CD4-positive, alpha-beta T cell treated with Interleukin-15 for 1 hour (primary cell): ENCODE measurements at places on chromosomes 1 and 21.

DNA sequence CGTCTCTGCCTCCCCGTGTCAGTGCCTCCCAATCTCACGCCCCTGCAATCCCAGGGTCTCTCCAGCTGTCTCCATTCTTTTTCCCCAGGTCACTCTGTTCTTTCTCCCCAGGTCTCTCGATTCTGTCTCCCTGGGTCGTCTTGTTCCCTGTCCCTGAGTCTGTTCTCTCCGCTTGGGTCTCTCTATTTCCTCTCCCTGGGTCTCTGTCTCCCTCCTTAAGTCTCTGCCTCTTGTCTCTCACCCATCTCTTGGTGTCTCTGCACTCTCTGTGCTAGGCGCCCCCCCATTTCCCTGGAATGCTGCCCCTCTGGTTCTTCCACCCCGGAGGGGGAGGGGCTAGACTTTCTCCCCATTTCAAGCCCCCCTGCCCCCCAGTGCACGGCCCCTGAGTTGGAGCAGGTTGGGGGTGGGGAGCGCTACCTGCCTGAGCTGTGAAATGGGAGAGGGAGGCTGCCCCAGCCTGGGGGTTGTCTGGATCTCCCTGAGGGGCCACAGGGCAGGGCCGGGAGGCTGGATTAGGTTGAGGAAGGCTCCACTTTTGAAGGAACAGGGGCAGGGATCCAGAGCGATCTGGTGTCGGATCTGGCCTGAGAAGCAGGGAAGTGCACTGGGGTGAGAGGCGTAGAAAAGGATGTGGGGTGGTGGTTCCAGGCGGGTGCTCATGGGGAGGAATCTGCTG lies 1.4 kb downstream of the PTPRF start:
- DNase-seq = no peak

DNA sequence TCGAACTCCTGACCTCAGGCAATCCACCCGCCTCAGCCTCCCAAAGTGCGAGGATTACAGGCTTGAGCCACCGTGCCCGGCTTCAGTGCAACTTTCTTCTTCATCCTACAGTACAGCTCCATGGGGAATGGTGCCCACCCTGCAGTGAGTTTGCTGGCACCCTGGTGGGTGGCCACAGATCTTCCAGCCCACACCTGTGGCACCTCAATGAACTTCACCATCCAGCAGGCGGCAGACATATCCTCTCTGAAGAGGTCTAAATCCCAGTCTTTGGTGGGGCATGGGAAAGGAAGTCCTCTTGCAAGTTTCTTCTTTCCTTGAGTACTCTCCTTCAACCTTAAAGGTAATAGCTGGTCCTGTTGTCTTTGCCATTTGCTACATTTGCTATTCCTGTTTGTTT lies 18.1 kb upstream of the ZBTB8A start:
- no peak for DNase-seq

DNA sequence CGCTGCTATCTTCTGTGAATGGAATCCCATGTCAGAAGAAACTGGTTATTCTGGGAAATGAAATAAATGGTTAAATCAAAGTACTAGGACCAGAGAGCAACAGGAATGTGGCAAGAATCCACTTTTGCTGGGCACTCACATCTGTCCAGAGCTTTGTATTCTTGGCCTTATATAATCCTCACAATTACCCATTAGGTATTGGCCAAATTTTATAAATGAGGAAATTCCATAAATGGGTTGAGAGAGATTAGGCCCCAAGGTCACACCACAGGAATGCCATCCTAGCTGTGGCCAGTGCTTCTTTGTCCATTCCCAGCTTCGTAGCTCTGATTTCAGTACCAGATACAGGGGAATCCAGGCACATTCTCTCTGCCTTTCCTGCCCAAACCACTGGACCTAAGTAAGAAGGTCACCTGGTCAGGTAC lies 76.1 kb upstream of the HOOK1 start:
- no peak for DNase-seq

DNA sequence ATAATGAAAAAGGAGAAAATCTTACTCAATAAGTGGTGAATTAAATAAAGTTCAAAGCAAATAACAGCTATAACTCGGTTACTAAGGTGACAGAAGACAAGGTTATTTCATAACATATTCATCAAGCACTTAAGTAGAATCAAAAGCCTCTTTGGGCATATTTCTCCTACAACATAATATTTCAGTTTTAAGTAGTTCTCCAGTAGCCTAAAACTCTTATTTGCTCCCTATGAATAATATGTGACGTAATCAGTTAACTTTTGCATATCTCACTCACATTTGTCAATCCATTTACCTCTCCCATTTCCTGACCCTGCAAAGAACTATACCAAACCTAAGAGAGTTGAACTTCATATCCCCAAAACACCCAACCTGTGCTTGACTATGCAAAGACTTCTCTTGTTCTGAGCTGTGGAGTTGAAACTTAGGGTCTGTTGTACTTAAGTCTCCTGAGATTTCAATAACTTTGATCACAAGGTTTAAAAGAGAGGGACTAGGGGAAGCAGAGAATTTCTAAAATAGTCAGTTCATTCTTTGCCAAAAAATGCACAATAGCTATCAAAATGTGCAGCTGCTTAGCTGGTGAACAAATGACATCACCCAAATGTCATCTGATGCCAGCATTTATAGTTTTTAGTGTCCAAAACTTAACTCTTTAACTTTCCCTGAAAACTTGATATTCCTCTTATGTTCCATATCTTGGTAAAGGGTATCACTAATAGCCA lies 37.2 kb downstream of the TTLL7 start:
- DNase-seq = no peak

GRCh38 chr1:156859523-156860112 lies 701 bp upstream of the INSRR start:
- DNase-seq = no peak

GRCh38 chr1:10530281-10530740 lies 55.6 kb downstream of the PEX14 start:
- no peak for DNase-seq

DNA sequence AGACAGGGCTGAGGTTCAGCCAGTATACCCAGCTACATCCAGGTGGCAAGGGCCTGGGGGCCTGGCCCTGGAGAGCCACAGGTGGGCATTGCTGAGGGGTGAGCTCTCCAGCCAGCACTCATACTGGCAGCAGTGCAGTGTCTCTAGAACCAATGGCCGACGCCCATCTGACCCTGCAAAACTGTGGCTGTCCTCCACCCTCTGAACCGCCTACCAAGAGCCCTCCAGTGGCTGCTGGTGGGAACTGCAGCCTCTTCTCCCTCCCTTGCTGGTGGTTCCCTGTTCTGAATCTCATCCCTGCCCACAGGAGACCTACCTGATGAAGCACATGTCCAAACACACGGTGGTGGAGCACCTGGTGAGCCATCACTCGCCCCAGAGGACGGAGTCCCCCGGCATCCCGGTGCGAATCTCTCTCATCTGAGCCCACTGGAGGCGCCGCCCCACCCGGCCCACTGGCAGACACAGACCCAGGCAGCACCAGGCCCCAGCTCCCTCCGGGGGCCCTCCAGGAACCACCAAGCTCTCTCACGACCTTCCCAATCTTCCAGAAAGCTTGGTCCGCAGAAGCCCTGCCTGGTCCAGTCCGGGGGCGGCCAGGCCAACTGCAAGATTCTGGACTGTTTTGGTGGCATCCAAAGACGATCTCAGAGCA lies 22.1 kb downstream of the A3GALT2 start:
- DNase-seq = peak; percentile 54

DNA sequence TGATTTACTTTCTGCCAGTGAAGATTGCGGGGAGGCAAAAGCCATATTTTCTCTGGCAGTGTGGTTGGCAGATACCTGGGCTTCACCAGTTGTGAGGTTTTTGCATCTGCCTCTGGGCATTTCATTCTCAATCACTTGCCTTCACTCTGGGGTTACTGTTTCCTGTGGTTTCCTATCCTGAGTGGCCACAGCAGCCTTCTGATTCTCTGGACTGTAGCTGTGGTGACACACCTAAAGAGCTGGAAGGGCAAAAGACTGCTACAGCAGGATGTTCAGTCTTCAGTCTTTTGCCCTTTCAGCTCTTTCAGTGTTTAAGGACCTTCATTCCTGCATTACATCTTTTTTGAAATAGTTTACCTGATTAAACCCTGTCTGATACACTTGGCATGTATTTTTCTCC lies 50.5 kb upstream of the GPR52 start:
- no peak for DNase-seq

- DNase-seq = no peak
Measured at GRCh38 chr1:182376936-182377574, 14.5 kb downstream of the GLUL start.

DNA sequence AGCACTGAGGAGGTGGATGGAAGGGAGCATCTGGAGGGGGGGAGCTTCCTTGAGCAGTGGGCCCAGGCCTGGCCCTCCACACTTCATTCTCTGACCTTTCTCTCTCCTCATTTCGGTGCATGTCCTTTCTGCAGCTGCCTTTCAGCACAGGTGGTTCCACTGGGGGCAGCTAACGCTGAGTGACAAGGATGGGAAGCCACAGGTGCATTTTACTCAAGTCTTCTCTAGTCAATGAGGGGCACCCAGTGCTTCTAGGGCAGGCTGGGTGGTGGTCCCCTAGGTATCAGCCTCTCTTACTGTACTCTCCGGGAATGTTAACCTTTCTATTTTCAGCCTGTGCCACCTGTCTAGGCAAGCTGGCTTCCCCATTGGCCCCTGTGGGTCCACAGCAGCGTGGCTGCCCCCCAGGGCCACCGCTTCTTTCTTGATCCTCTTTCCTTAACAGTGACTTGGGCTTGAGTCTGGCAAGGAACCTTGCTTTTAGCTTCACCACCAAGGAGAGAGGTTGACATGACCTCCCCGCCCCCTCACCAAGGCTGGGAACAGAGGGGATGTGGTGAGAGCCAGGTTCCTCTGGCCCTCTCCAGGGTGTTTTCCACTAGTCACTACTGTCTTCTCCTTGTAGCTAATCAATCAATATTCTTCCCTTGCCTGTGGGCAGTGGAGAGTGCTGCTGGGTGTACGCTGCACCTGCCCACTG lies 43.2 kb downstream of the YARS1 start:
- DNase-seq = no peak

- DNase-seq = no peak
Measured at GRCh38 chr1:39361446-39361845, 130.0 kb upstream of the BMP8A start.

DNA sequence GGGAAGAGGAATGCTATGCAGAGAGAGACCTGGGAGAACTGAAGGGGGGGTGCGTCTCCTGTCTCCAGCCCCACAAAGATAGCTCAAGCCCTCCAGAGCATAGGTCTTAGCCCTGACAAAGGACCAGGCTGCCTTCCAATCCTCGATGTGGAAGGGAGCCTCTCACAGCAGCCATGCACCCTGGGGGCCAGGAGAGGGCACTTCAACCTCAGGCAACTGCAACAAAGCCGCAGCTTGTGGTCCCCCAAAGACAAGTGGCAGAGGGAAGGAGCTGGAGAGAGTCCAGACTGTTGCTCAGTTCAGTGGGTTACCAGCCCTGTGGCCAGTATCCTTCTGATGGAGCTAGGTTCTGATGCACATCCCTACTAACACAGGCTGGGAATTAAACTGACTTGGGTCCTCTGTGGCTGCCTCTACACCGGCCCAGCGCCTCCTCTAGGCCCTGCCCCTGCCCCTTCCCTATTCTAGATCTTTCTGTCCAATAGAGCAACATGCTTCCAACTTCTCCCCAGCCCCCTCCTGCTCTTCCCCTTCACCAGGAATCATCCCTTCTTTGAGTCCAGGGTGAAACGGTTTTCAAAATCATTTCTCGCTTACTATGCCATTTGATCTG lies 100.7 kb upstream of the SPATA6 start:
- DNase-seq = no peak

DNA sequence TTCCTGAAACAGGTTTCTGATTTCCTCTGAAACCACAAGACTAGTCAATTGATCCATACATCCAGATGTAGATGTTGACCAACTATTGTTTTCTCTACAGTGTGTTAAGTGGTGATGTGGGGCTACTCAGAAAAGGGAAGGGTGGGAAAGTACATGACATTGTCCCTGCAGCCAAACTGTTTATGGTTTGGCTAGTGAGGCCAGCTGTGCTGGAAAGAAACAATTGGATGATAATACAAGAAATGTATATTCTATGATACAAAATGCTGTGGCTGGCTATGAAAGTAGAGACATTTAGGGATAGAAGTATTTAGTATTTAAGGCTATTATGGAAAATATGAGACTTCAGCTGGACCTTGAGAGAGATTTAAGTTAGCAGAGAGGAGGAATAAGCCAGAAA lies 244.5 kb downstream of the ADGRL2 start:
- no peak for DNase-seq

GRCh38 chr1:78667939-78668338 lies 18.3 kb downstream of the IFI44 start:
- no peak for DNase-seq

DNA sequence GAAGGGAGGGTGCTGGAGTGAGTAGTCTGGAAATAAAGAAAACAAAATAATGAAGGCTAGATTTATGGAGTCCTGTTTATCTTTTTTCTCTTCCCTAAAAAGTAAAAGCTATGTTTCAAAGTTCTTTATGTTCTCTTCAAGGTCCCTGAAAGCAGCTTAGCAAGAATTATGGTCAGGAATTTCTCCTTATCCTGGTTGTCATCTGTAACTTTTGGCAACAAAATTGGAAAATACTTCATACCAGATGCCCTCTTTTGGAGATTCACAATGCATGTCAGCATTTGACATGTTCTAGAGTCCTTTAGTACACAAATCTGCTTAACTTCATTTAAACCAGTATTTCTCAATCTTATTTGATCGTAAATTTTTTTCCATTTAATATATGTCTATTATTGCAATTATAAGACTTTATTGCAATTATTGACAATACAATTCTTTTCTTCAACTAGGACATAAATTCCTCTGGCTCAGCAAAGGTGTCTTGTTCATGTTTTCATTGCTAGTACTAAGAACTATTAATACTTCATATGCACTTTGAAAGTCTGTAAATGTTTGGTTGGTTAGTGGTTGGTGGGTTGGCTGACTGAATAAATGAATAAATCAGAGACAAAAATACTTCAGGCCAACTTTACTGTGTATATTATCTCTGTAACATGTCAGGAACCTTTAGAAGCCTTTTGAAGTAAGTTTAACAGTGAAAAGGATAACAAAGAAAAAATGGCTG lies 101.5 kb downstream of the ATP1B1 start:
- no peak for DNase-seq

DNA sequence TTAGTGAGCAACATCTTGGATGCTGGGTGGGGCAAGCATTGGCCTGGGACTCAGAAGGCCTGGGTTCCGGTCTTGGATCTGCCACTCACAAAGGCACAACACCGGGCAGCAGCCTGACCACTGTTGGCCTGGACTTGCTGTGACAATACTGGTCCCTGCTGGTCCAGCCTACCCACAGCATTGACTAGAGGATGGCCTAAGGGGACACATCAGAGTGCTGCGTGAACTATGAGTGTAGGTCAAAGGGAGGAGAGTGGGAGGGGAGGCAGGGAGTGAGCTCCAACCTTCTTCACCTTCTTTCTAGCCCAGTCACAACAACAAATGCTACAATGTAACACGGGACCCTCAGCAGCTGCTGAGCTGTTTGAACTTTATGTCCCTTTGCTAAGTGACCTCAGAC lies 31.1 kb downstream of the TMEM50A start:
- DNase-seq = no peak

- no peak for DNase-seq
Measured at GRCh38 chr1:24992761-24993211, 62.7 kb upstream of the RUNX3 start.

GRCh38 chr1:89360716-89361115 lies 3.1 kb upstream of the GBP6 start:
- DNase-seq = no peak

GRCh38 chr1:45012639-45013278 lies 705 bp downstream of the UROD start:
- DNase-seq = no peak
